Right cardiac atrium (tissue), 5 donors: ENCODE measurements at places on chromosomes 2 and 18. TPM values are rescaled to one million over a fixed set of nuclear protein-coding genes. Genes with fewer than 3 reads are reported as not detected.

DNA sequence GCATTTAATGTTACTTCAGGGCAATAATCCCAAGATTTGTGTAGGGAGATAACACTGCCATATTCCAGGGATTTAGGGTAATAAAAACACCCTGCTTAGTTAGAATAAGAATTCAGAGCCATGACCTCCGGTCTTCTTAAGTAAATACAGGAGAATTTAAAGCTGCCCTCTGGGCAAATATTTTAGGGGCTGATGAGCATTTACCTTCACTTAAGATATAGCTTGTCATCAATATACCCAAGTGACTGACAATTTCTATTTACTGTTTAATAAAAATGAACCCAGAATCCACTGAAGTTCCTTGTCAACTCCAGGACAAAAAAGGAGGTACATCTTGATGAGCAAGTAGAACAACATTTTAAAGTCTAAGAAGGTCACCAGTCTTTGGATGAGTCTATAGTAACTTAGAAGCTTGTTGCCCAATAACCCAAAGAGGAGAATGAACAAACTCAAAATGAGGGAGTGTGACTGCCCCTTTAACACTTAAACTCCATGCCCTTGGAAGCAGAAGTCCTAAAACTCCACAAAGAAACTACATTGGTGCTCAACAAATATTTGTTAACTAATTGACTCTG is 24.3 kb upstream of the IKZF2 start:
- no peak for DNase-seq

DNA sequence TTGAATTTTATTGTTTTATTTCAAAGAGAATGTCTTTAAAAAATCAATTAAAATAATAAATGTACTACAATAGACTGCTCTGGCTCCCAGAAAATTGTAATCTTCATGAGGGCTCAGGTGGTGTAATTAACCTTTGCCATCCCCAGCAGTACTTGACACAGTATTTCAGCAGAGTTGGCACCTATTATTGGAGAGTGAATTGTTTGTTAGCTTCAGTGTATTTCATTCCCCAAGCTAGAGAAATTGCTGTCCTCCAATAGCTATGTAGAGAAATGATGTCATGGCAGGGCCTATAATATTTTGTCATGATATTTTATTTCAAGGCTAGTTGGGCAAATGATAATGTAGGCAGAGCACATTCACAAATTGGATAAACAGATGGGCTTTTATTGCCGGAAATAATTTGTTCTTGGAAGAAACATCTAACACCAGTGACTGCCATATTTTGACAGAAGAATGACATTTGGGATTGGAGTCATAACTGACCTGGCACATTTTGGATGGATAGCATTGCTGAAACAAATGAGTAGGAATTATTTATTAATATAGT is 712.0 kb upstream of the NXPH2 start:
- no peak for DNase-seq

DNA sequence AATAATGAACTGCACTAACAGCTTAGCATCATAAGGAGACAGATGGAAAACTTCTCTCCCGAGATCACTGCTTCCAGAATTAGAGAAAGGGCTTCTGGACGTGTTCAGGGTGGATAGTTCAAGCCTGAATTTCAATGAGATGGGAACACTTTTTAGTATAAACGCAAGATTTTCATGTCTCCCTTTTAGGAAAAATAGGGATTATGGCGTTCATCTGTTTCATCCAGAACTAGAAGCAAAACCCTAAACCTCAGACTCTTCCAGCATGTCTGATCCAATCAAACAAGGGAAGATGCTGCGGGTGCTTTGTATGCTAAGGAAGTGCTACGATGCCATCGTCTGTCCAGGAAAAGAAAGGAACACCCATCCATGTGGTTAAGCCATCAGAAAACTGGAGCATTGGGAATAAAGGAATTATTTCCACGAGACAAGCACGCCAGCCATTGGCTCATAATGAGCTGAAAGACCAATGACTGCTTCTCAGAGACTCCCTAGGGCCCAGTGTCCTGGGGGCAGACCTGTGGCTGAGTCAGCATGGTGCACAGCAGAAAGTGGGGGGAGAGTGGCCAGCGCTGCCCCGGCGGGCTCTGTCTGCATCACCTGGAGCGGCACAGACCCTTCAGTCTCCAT is 65.9 kb upstream of the AFF3 start:
- DNase-seq = no peak

DNA sequence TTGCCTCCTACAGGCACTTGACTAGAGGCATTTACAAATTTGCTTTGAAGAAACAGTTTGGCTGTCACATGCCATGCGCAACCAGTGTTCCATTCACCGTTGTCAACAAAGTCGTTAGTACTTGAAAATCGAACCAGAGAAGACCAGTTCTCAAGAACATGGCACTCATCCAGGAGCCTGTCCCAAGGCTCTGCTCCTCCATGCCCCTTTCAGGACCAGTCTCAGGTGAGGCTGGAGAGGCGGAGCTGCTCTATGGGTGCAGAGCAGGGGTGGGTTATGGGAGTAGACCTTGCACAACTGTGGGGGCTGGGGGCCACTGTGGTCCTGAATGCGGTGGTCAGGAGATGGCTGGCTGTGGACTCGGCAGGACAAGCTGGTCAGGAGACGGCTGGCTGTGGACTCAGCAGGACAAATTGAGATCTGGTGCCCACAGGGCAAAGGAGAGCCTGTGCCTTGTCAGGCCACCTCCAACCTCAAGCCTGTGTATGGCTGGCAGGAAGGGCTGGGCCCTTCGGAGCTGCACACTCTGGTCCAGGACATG is 12.3 kb upstream of the ATP9B start:
- DNase-seq = no peak

The RNF181 gene
- 96.1 TPM for total RNA-seq

The TUBB8B gene
- not detected for total RNA-seq

The SERPINB5 gene
- not detected for total RNA-seq
